NCI-H2171 (cell line): ENCODE measurements at places on chromosomes 2 and 18.

DNA sequence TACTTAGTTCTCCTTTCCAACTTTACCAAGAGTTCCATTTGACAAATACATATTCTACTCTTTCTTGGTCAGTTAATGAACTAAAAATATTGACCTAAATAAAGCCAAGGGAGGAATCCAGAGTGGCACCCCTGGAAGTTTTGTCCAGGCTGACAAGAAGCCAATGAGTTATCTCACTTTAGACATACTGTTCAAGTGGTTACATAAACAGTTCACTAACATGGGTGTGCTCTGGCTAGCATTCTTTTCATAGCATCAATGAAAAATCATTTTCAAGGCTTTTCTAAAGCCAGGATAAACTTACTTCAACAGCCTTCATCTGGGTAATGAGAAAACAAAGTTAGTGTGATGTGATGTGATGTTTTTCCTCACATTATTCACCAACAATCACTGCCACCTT lies 649.4 kb downstream of the TDRD15 start:
- DNase-seq = no peak

GRCh38 chr2:217293607-217294006 lies 433.7 kb upstream of the TNP1 start:
- no peak for DNase-seq

- no peak for DNase-seq
Observed at GRCh38 chr2:162164802-162165201, 12.8 kb upstream of the GCG start.

GRCh38 chr2:42792087-42792582 lies 248 bp downstream of the HAAO start:
- no peak for DNase-seq

GRCh38 chr2:102137138-102137537 lies 5.4 kb upstream of the IL1R1 start:
- no peak for DNase-seq
